NCI-H460 (cell line): ENCODE measurements at places on chromosomes 6 and 20.

DNA sequence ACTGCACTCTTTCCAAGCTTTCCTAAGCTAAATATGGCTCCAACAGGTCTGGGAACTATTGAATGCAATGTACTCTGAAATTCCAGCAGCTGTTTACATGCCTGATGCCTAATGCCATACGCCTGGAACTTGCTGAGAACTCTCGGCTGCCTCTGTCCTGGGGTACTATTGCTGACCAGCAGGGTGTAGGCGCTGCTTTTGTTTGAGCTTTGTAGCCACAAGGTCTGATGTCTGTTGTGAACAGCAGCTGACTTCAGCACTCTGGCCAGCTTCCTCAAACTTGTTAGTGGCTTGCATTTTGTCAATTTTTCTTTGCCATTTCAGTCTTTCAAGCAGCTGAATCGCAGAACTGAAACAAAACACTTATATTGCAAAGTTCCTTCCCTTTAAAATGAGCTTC is 26.7 kb downstream of the SAYSD1 start:
- peak; percentile 5 for DNase-seq

DNA sequence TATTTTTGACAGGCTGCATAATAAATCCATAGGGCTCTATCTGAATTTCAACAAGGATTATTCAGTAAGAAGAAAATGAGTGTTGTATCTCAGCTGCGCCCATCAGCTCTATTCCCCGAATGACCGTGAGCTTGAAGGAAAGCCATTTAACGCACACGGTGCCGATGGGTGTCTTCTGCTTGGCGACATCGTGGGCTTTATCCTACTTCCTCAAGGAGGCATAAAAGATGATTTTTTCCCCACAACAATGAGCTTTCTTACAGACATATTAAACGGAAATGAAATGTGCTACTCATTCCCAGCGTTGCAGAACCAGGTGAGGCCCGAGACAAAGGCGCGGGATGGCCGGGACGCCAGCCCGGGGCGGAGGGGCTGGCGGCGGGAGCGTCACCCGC is 710 bp downstream of the DYNLT1 start:
- no peak for DNase-seq

DNA sequence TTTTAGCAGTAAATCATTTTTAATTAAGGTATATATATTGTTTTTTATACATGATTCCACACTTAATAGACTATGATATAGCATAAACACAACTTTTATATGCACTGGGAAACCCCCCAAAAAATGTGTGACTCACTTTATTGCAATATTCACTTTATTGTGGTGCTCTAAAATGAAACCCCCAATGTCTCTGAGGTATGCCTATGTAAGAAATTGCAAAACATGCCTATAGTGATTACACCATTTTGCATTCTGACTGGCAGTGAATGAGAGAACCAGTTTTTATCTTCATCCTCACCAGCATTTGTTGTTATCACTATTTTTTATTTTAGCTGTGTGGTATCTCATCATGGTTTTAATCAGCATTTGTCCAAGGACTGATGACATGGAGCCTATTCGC is 8.5 kb upstream of the CST11 start:
- DNase-seq: no peak

DNA sequence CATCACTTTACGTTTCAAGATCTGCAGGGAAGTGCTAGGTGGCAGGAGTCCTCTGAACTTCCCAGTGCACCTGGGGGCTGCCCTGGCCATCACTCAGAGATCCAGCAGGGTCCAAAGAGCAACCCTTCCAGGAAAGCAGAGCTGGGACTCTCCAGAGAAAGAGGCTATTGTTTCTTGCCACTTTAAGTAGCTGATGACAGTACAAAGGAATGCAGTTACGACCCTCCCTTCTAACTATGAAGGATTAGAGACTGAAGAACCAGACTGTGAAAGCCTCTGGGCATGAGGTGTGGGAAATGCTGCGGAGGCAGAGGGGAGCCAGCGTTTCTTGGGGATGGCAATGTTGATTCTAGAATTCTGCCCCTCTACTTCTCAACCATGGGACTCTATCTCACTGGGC is 189.1 kb upstream of the SUPT3H start:
- DNase-seq: no peak
